ENCODE measurements at places on chromosomes 1 and 21. TPM values are rescaled to one million over a fixed set of nuclear protein-coding genes. Genes with fewer than 3 reads are reported as not detected.

- DNase-seq = no peak
These were observed 147.5 kb downstream of the RRAGC start for GRCh38 chr1:38712046-38712445.

GRCh38 chr1:183011859-183012258 is 11.4 kb upstream of the LAMC1 start:
- DNase-seq = no peak

- DNase-seq = no peak
These were observed 105.9 kb upstream of the EDEM3 start for GRCh38 chr1:184860535-184860934.

DNA sequence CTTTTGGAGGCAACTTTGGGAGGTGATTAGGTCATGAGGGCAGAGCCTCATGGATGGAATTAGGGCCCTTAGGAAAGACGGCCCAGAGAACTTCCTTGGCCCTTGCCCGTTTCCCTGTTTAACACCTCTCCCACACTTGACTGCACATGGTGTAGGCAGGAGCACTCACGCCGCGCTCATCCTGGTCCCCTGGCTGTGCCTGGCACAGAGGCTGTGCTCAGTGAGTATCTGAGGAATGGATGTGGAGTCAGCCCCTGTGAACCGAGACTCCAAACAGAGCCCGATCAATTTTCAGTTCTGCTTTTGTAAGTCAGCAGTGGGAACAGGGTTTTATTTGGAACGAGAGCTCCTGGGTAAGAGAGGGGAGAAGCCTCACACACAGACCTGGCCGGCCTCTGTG is 29.8 kb upstream of the ETV3 start:
- DNase-seq = no peak

DNA sequence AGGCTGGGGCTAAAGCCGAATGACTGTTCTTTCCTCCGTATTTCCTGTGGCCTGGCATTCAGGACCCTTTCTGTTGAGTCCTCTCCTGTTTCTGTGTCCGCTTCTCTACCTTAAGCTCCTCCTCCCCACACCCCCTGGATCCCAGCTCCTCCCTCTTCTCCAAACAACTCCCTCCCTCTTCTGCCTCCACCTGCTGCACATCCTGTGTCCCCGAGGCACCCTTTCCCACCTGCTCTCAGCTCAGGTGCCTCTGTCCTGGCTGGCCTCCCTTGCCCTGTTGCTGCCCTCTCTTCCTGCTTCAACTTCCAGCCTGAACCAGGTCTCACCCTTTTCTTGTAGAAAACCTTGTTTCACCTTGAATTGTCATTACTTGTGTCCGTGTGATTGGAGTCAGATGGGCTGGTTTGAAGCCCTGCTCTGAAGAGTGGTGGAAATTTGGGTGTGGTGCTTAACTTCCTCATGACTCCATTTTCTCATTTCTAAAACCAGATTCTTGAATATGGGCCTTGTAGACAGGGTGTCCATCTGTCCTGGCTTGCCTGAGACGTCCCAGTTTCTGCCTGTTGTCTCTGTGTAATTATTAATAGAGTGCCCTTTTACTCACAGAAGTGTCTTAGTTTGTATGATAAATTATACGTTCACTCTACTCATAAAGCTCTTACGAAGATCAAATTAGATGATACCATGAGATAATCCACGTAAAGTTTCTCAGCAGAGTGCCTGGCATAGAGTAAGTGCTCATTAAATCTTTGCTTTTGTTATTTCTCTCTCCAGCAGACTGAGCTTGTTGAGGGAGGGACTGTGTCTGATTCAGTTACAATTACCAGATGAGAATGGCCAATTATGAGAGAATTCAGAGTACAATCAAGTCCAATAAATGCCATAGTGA is 58.9 kb upstream of the TRABD2B start:
- DNase-seq = no peak

- no peak for DNase-seq
These were observed 5.4 kb downstream of the RUSC1 start for GRCh38 chr1:155326020-155326526.

GRCh38 chr1:43414634-43415223 is 25.0 kb downstream of the SZT2 start:
- peak; percentile 52 for DNase-seq

- no peak for DNase-seq
These were observed 5.5 kb upstream of the OLFML2B start for GRCh38 chr1:162029157-162029556.

DNA sequence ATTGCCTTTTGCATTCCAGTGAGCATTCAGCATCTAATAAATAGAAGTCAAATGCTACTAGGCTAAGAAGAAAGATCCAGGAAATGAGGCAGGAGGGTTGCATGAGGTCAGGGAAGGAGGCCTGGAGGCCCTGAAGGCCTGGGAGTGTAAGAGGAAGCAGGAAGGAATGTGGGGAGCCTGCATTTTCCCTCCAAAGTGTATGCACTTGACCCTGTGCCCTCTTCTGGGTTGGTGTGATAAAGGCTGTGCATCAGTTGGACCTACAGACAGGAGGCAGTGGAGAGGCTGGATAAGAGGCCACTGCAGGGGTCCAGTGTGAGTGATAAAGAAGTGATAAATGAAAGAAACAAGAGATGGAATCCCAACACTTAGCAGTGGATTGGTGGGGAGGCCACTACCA is 20.4 kb downstream of the KIAA1614 start:
- no peak for DNase-seq

DNA sequence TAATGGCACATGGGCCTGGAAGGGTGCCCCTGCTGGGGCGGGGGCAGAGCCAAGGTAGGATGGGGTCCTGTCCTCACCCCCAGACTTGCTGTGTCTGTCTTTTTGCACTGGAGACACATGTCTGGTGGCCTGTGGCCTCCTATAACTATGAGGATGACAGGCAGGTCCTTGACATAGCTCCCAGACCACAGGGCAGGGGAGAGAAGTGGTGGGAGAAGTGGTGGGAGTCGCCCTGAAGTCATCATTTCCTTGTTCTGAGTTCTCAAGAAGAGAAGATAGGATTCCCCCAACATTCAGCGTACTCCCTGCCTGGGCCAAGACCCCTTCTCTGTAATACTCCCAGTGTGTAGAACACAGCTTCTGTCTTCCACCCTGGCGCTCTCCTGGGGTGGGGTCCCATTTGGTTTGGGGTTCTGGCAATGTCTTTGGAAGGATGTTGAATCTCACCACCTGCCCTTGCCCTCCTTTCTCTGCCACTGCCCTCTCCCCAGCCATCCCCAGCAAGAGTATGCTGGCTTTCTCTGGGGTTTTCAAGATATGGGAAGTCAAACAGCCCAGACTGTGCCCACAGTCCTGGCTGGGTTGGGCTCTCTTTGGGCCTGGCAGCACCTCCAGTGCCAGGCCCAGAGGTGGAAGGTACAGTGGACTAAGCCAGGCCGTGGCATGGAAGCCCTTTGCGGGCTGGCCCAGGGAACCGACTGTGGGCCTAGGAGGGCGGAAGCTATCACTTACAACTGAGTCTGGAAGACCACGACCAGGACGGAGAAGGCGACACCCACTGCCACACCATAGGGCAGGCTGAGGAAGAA is 19.4 kb downstream of the SLC26A9 start:
- DNase-seq = no peak

- no peak for DNase-seq
These were observed 137.4 kb upstream of the GRIK3 start for GRCh38 chr1:37171691-37172090.

Gene OPRD1
- total RNA-seq = under 0.01 TPM

Gene OR14K1
- total RNA-seq = not detected

Gene LHX8
- total RNA-seq = not detected

Gene TBX15
- not detected for total RNA-seq

All from IMR-90 (cell line).